Activated CD8-positive, alpha-beta memory T cell treated with anti-CD3 and anti-CD28 coated beads, Interleukin-2, amount 10 ng/mL, durations not matched to agents 7 days and 5 days (primary cell): ENCODE measurements at places on chromosomes 16 and 17. TPM values are rescaled to one million over a fixed set of nuclear protein-coding genes. Genes with fewer than 3 reads are reported as not detected.

Gene ST6GALNAC1
- total RNA-seq: not detected

Gene FBXL16
- 4.2 TPM for total RNA-seq

Gene ALDH3A1
- total RNA-seq: not detected

Gene CA7
- total RNA-seq: not detected

Gene LRRC46
- 0.44 TPM for total RNA-seq

GRCh38 chr17:48944515-48945260 lies at the start of gene SNF8:
Gene SNF8 (minus strand): TSS chr17:48944842. CDS start chr17:48944734, 108 bp downstream.
- H3K4me3 ChIP-seq: peak within 1 kb of the TSS; percentile 92
- peaks cover 6% of the 10 kb centered on the region for H3K36me3 ChIP-seq
- peaks cover 20% of the 10 kb centered on the region for H3K4me1 ChIP-seq
- peak within 1 kb of the TSS; percentile 99 for H3K27ac ChIP-seq
- H3K27me3 ChIP-seq: no peaks in the 10 kb centered on the region

DNA sequence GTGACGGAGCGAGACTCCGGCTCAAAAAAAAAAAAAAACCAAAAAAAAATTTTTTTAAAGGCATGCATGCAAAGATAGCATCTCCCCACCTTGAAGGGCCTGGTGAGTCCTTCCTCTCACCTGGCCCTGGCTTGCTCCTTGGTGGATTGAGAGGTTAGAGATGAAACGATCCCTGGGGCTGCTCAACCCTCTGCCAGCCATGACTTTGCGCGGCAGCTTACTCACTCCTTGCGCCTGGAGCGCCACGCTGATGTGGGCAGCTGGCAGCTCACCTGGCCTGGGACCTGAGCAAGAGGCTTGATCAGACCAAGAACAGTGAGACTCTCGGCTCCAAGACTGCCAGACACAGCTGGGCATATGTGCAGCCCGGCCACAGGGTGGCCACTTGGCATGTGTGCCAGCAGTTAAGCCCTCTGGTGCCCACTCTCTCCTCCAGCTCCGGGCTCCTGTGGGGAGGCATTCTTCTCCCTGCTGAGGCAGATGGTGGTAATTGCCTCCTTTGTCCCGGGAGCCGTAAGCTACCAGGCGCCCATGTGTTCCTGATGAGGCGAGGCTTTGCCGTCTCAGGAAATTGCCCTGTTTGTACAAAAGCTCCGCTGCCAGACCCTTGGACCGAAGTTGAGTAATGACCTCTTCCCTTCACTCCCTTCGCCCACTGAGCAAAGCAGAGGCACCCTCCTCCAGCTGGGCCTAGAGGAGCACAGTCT lies 5.1 kb upstream of the EVPL start:
- H3K27ac ChIP-seq: no peak overlapping the region
- H3K36me3 ChIP-seq: no peaks in the 10 kb centered on the region

GRCh38 chr17:5563456-5563855 lies 20.9 kb downstream of the NLRP1 start:
- peaks cover 4% of the 10 kb centered on the region for H3K4me1 ChIP-seq
- H3K27ac ChIP-seq: no peak overlapping the region
- no peak overlapping the region for H3K4me3 ChIP-seq
- peaks cover 34% of the 10 kb centered on the region for H3K36me3 ChIP-seq
- no peak for DNase-seq

- peaks cover 21% of the 10 kb centered on the region for H3K4me1 ChIP-seq
- peaks cover 29% of the 10 kb centered on the region for H3K36me3 ChIP-seq
- no peak overlapping the region for H3K4me3 ChIP-seq
- DNase-seq: no peak
- H3K27ac ChIP-seq: no peak overlapping the region
Measured at GRCh38 chr17:14048169-14048568, 21.1 kb upstream of the COX10 start.

GRCh38 chr17:27601069-27601974 lies 29.7 kb upstream of the LGALS9 start:
- H3K4me3 ChIP-seq: no peak overlapping the region
- no peaks in the 10 kb centered on the region for H3K27me3 ChIP-seq
- H3K36me3 ChIP-seq: peaks cover 17% of the 10 kb centered on the region
- peak; percentile 87 for DNase-seq

GRCh38 chr17:6752068-6752909 lies 3.6 kb upstream of the XAF1 start:
- H3K27me3 ChIP-seq: peaks cover 16% of the 10 kb centered on the region
- peaks cover 15% of the 10 kb centered on the region for H3K36me3 ChIP-seq
- H3K4me3 ChIP-seq: no peak overlapping the region
- no peak for DNase-seq
- H3K27ac ChIP-seq: peak overlapping the region; percentile 80

GRCh38 chr17:2081564-2081963 lies 26.7 kb downstream of the HIC1 start:
- peak; percentile 76 for DNase-seq
- no peaks in the 10 kb centered on the region for H3K27me3 ChIP-seq
- peak overlapping the region; percentile 2 for H3K4me3 ChIP-seq
- peaks cover 28% of the 10 kb centered on the region for H3K36me3 ChIP-seq
- H3K27ac ChIP-seq: peak overlapping the region; percentile 77
- peaks cover 63% of the 10 kb centered on the region for H3K4me1 ChIP-seq

DNA sequence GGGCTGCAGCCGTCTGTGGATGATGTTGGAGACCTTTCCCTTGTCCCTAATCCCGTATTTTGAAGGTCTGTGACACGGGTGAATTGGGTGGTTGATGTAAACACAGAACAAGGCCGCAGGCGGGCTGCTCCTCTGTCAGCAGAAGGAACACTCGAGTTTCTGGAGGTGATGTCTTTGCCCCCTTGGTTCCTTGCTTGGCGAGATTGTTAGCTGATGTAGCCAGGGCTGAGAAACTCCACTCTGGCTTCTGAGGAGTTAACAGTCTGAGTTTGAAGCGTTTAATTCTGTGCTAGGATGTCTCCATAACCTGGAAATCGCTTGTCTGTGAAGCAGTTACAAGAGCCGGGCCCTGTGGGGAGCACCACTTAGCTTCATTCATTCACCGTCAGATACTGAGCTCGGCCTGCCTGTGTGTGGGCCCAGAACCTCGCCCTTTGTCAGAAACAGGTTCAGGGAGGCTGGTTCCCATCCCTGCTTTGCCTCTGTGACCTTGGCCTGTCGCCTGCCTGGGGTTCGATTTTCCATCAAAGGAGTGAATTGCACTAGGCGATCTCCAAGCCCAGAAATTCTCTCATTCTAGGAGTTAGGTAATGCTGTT lies 1.3 kb downstream of the MAPK8IP3 start:
- H3K27me3 ChIP-seq: no peaks in the 10 kb centered on the region
- peak; percentile 46 for DNase-seq
- peaks cover 7% of the 10 kb centered on the region for H3K36me3 ChIP-seq
- H3K27ac ChIP-seq: peak overlapping the region; percentile 81

- no peak overlapping the region for H3K4me3 ChIP-seq
- H3K27ac ChIP-seq: no peak overlapping the region
- H3K27me3 ChIP-seq: no peaks in the 10 kb centered on the region
- H3K4me1 ChIP-seq: no peaks in the 10 kb centered on the region
- H3K36me3 ChIP-seq: no peaks in the 10 kb centered on the region
Measured at GRCh38 chr17:1031711-1032110, 34.8 kb downstream of the TIMM22 start.

DNA sequence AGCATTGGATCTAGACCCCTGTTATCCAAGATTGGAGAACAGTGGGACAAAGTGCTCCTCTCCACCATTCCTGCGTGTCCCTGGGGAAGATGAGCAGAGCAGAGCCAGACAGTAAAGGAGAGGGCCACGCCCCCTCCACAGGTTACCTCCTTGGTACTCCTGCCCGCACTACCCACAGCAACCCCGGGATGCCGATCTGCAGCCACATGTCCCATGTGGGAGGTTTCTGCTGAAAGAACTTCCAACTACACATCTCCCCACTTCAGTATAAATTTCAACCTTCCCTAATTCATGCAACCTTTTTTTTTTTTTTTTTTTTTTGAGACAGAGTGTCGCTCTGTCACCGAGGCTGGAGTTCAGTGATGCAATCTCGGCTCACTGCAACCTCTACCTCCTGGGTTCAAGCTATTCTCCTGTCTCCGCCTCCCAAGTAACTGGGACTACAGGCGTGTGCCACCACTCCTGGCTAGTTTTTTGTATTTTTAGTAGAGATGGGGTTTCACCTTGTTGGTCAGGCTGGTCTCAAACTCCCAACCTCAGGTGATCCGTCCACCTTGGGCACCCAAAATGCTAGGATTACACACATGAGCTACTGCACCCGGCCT lies 2.3 kb downstream of the RAB37 start:
- H3K4me1 ChIP-seq: peaks cover 73% of the 10 kb centered on the region
- peaks cover 18% of the 10 kb centered on the region for H3K36me3 ChIP-seq
- H3K27me3 ChIP-seq: peaks cover 17% of the 10 kb centered on the region
- H3K27ac ChIP-seq: peak overlapping the region; percentile 91
- DNase-seq: no peak

- peak; percentile 67 for DNase-seq
- peaks cover 47% of the 10 kb centered on the region for H3K4me1 ChIP-seq
- peak within 1 kb of the TSS; percentile 91 for H3K27ac ChIP-seq
- peaks cover 3% of the 10 kb centered on the region for H3K36me3 ChIP-seq
- H3K4me3 ChIP-seq: peak within 1 kb of the TSS; percentile 87
Measured at GRCh38 chr17:74736513-74737298, at the start of gene RAB37. Gene RAB37 (plus strand): TSS chr17:74737256. CDS start chr17:74737273, 17 bp downstream.

GRCh38 chr16:11562941-11563340 lies 23.8 kb downstream of the LITAF start:
- H3K4me3 ChIP-seq: no peak overlapping the region
- H3K27ac ChIP-seq: no peak overlapping the region
- no peaks in the 10 kb centered on the region for H3K27me3 ChIP-seq
- peaks cover 47% of the 10 kb centered on the region for H3K4me1 ChIP-seq

GRCh38 chr16:22677024-22677830 lies 136.7 kb upstream of the HS3ST2 start:
- no peak for DNase-seq
- H3K4me3 ChIP-seq: no peak overlapping the region
- H3K36me3 ChIP-seq: no peaks in the 10 kb centered on the region
- H3K4me1 ChIP-seq: no peaks in the 10 kb centered on the region

DNA sequence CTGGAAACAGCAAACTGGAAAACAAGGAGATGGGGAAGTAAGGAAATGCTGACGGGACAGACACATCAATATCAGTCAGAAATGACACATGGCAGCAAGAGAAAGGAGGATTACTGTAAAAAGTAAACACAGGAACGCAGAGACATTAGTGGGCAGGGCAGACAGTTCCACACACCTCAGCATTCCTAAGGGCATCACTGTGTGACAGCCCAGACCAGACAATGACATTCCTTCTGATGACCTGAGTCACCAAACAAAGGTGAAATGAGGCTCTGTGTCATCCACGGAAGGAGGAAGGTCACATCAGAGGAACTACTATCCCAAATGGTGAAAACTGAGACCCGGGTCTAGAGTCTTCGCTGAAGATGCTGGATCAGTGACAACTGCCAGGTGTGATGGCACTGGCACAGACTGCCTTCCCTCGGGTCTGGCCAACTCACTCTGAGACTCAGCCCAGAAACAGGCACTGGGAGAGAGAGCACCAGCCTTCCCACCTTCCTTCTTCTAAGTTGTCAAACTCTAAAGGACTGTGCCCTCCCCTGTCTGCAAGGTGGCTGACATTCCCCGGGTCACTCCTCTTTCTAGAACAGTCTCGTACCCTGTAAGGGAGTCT lies 36.7 kb downstream of the TK2 start:
- no peaks in the 10 kb centered on the region for H3K36me3 ChIP-seq
- DNase-seq: no peak
- no peak overlapping the region for H3K27ac ChIP-seq

DNA sequence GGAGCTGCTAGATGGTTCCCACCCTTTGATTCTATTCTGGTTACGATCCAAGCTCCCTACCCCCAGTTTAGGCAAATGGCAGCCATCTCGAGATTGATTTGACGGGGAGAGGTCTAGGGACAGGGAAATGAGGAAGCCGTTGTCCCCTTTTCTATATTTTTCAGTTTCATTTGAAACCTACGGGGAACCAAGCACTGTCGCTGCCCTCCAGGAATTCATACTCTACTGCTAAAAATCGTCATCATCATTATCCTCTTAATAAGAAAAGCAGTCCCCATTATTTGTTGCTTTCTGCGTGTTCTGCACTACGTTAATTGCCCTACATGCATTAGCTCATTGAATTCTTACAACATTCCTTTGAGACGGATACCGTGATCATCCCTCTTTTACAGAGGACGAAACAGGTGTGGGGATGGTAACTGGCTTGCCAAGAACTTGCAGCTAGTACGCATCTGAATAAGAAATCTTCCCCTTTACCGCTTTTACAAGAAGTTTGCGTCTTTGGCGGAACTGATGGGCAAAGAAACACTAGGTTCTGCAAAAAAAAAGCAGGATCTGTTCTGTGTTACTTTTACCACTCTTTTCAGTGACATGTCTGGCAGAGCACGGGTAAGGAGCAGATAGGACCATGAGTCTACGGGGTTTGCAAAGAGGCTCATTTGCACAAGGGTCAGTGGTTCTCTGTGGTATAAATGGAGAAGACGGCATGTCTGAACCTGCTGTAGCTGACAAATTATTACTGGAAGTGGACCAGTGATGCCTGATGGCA lies 1.1 kb downstream of the CCP110 start:
- peak overlapping the region; percentile 93 for H3K27ac ChIP-seq
- peaks cover 35% of the 10 kb centered on the region for H3K4me1 ChIP-seq
- no peak for DNase-seq
- no peaks in the 10 kb centered on the region for H3K27me3 ChIP-seq
- peaks cover 21% of the 10 kb centered on the region for H3K36me3 ChIP-seq

GRCh38 chr16:83441517-83441916 lies 366.3 kb upstream of the HSBP1 start:
- H3K36me3 ChIP-seq: no peaks in the 10 kb centered on the region
- DNase-seq: no peak
- no peaks in the 10 kb centered on the region for H3K27me3 ChIP-seq
- H3K4me3 ChIP-seq: no peak overlapping the region

- H3K27ac ChIP-seq: no peak overlapping the region
- H3K4me1 ChIP-seq: peaks cover 15% of the 10 kb centered on the region
- peaks cover 24% of the 10 kb centered on the region for H3K27me3 ChIP-seq
- no peak for DNase-seq
Measured at GRCh38 chr16:84689111-84689510, 10.7 kb upstream of the USP10 start.

GRCh38 chr16:86498671-86499439 lies 11.5 kb upstream of the FOXF1 start:
- H3K4me3 ChIP-seq: no peak overlapping the region
- no peak for DNase-seq
- no peaks in the 10 kb centered on the region for H3K36me3 ChIP-seq
- H3K4me1 ChIP-seq: no peaks in the 10 kb centered on the region
- H3K27me3 ChIP-seq: peaks cover 86% of the 10 kb centered on the region
- H3K27ac ChIP-seq: peak overlapping the region; percentile 19

DNA sequence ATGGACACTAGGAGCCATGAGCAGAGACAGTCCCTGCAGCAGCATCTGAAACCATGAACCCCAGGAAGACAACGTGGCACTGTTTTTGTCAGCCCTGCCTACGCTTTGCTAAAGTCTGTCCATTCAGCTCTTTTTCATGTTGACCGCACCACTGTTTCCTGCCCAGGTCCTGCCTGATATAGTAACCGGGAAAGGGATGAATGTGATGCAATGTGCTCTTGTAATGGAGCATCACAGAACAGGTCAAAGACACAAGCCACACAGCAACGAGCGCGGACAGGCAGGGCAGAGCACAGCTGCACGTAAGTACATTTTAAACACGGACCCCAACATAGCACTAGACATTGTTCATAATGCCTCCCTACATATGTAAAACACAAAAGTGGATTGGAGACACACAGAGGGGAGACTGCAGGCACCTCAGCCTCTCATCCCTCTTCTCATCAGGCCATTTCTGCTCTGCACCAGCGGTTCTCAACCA lies 16.9 kb upstream of the TNFRSF13B start:
- H3K36me3 ChIP-seq: no peaks in the 10 kb centered on the region
